ENCODE measurements at places on chromosomes 7 and 10.
A peak's percentile ranks its signal among the peaks of the same experiment; 100 is the strongest.

DNA sequence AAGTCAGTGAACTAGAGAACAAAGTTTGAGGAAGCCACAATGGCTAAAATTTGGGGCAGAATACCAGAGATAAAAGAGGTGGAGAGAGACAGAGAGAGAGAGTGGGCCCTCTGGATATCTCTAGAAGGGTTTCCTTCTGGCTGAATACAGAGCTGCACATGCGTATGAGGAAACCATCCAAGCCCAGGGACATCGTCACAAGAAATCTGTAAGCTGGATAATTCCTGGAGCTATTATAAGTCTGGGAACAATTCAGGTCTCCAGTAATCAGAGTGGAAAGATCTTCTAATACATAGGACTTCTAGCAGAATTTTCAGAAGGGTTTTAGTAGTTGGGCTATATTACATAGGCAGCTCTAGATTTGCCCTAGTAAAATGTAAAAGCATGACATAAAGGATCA lies 415.7 kb upstream of the MTPN start:
- no peak for DNase-seq

DNA sequence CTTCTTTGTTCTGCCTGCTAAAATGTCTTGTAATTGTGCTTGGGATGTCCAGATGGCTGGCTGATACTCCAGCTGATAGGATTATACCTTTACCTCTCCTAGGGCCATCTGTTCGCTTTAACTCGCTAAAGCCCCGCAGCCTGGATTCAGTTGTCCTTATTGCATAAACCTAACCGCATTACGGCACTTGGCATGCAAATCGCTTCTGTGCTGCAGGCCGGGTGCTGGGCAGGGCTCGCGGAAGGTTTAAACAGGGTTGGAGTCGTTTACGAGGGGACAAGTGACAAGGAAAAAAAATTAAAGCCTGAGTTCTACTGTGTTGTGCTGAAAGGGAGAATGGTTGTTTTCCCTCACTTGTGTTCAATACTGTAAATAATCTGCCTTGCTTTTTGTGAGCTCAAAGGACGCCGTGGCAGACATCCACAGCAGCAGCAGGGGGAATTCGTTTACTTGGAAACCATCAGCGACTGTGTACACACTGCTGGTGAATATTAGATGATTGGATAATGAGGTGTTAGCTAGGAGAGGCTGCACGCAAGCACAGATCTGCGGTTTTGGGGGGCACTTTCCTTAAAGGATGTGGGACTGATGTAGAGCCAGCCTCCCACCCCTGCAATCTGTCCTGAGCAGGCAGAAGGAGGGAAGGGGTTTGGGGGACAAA lies 93.0 kb downstream of the EBF3 start:
- peak; percentile 1 for DNase-seq

DNA sequence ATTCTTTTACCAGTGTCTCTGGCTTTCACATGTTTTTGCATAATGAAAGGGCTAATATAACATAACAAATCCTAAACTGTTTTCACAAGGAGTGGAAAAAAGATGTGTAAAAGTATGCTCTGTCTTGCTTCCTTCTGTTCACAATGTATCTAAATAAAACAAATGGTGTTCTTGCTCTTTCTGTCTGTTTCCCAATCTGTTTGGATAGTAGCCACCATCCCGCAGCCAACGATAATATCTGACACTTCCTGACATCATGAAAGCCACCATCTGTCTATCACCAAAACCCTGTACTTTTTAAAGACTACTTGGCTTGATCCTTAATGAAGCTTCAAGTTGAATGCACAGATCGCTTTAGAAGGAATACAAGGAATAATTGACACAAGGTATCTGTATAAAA lies 246.2 kb downstream of the ETV1 start:
- no peak for DNase-seq

DNA sequence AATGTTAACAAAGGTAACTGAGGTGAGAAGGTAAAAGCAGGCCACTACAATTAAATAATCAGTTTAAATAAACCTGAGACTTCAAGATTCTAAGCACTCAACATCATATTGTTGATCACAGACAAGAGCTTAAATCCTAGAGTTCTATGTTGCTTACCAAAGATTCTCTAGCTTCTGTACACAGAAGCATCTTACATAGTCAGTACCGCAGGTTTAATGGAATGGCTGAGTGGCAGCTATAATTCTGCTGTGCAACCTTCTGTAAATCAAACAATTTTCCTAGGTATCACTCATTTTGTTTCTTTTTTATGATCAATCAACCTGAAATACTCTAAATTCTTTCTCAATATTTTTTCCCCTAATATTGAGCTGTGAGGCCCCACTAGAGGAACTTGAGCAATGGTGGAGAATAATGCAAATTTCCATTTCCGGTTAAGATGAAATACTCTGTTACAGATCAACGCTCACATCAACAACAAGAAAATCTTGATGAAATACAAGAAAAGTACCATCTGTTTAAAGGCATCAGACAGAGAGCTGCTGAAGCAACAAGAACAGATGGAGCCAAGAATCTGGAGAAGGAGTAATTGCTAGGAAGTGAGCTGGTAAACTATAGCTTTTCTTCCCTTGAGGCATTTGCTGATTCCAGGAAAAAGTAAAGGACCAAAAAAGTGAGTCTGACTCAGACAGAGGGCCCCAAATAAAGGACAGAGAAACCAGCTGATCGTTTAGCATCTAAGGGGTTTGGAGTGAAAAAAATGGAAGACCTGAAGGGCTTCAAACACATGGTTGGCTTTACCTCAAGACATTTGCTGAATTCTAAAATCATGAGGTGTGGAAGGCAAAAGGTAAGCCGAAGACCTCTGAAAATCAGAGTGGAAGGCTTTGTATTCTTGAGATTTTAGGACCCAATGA lies 22.6 kb downstream of the PNPLA8 start:
- no peak for DNase-seq

- no peak for DNase-seq
Measured at GRCh38 chr7:48182718-48183369, 11.6 kb downstream of the ABCA13 start.

GRCh38 chr7:134710854-134711624 lies 64.4 kb downstream of the BPGM start:
- DNase-seq: no peak

GRCh38 chr7:28853150-28853549 lies 105.0 kb downstream of the TRIL start:
- DNase-seq: no peak

DNA sequence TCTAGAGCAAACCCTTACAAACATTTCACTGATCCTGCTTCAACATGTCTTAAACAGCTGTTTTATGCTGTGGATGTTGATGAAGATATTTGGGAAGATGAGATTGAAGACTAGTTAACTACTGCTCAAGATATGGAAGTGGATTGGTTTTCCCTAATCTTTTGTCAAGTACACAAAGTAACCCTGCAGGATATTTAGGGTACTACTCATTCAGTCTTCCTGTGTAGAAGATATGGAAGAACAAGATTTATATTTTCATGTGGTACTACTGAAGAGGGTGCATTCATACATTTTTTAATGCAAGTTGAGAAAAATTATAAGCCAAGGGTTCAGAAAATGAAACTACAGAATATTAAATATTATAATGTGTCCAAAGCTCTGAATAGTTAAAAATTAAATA lies 18.3 kb upstream of the TMEM140 start:
- no peak for DNase-seq

DNA sequence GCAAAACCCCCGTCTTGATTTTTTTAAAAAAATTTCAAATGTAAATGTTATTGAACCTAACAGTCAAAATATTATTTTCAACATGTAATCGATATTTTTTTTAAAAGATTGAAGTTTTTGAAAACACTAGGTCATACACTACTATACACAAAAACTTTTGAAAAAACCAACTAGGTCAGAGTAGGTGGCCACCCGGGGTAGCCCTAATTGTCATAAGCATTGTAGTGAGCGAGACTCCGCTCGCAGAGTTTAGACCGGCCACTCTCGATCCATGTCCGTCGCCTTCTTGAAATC lies 417 bp downstream of the RFC2 start:
- no peak for DNase-seq

GRCh38 chr7:40909346-40909980 lies 774.7 kb downstream of the SUGCT start:
- no peak for DNase-seq

DNA sequence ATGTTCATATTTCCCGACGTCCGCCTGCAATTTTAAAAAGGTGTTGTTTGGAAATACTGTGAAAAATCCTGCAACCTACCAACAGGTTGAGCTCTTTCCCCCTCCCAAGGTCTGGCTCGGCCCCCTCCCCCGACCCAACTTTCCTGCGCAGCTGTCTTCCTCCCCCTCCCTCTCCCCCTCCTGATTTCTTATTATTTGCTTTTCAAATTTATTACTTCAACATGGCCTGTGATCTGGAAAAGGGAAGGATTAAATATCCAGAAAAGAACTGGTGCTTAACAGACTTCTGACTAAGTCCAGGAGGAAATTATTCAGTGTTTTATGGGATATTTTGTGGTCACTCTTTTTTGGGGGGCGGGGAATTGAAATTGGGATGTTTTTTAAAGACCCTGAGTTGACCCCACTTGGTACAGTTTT lies 2.4 kb downstream of the ARID5B start:
- DNase-seq: no peak

- DNase-seq: no peak
Measured at GRCh38 chr7:155262031-155262430, 35.6 kb upstream of the INSIG1 start.

- DNase-seq: no peak
Measured at GRCh38 chr7:124603066-124603465, 162.5 kb downstream of the GPR37 start.

GRCh38 chr10:78898341-78899097 lies 170.2 kb upstream of the ZMIZ1 start:
- no peak for DNase-seq

GRCh38 chr10:24622781-24623301 lies 100.8 kb downstream of the ARHGAP21 start:
- DNase-seq: no peak

GRCh38 chr7:97845622-97846203 lies 26.5 kb downstream of the ASNS start:
- no peak for DNase-seq

DNA sequence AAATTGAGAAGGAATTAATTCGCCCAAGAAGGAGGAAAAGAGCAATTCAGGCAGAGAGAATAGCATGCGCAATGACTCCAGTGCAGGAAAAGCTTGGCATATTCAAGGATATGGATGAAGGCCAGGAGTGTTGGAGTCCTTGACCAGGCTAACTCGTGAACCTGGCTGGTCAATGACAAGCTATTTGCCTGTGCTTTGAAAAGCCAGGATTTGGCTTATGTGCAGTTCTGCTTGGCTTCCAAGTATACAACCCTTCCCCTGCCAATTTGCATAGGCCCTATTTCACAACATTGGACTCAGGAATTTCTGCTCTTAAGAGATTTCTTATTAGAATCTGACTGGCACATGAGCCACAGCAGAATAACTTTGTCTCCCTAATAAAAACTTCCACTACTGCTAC lies 72.3 kb upstream of the SP8 start:
- no peak for DNase-seq

DNA sequence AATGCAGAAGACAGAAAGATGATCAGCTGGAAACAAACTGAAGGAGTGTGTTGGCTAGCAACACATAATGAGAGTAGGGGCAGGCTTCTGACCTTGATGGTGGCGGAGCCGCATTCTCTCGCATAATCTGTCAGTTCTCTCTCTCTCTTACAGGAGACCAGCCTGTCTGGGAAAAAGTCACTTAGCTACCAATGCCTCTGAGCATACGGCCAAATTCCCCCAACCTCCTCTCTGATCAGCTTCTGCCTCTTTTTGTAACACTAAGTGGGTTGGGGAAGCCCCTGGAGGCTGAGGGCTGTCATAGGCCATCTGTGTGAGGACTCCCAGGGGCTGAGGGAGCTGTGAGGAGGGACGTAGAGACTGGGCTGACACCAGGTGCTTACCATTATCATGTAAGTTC lies 104.6 kb downstream of the HIPK2 start:
- no peak for DNase-seq

- no peak for DNase-seq
Measured at GRCh38 chr10:77075926-77076325, 561.7 kb downstream of the KCNMA1 start.

DNA sequence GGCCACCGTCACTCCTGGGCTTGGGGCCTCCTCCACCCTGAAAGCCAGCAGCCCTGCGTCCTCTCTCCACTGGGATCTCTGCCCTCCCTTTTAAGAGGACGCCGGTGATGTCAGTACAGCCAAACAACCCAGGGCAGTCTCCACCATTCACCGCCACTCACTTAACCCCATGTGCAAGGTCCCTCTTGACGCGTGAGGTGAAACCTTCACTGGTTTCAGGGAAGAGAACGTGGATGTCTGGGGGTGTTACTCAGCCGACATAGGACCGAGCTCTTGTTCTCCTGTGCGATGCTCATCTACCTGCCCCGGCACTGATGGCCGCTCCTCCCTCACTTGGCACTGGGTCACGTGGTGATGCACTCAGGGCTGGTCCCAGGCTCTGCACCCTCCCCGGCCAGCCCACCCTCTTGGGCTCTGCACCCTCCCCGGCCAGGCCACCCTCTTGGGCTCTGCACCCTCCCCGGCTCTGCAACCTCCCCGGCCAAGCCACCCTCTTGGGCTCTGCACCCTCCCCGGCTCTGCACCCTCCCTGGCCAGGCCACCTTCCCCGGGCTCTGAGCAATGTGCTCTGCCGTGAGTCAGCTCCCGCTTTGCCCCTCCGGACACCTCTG lies 36.1 kb downstream of the ADGRA1 start:
- no peak for DNase-seq

GRCh38 chr10:31030800-31031199 lies 865 bp downstream of the ZNF438 start:
- no peak for DNase-seq

GRCh38 chr10:112755446-112756234 lies 194.4 kb upstream of the TCF7L2 start:
- no peak for DNase-seq

DNA sequence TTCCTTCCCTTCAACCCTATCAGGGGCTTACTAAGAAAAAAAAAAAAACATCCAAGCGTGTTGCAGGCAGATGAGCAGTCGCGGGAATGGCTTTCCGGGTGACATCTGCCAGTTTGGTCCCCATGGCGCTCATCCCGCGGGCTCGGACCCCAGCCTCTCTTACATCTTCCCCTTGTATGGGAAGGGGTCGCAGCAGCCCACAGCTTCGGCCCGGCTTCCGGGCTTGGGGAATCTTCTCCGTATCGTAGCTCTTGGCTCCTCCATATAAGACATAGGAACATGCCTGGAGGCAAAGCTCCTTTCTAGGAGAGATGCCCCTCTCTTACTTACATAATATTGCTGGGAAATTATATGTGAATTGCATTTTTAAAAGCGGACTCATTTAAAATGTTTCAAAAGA lies 99.5 kb downstream of the CUX1 start:
- DNase-seq: no peak

- DNase-seq: no peak
Measured at GRCh38 chr10:22646388-22646853, 68.0 kb downstream of the PIP4K2A start.

GRCh38 chr10:62707810-62708209 lies 96.7 kb upstream of the ADO start:
- DNase-seq: no peak

Data from NCI-H187 treated with DMSO at 0.1 percent for 48 hours (cell line).